RCC 7860 (cell line): ENCODE measurements at places on chromosomes 12 and 14.

DNA sequence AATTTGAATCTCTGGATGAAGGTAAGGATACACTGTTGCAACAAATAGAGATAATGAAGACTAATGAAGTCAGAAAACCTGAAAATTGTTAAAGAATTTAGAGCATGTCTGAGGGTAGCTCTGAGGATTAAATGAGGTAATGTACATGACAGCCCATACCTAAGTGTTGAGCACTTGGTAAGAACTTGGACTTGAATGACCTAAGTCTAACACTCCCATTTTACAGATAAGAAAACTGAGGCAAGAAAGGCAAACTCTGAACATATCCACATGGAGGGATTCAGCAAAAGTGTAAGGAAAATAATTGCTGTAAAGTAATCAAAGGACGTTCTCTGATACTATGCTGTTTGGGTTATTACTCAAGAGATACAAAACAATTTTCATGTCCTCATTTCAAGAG is 29.0 kb downstream of the PTPRB start:
- DNase-seq = no peak

DNA sequence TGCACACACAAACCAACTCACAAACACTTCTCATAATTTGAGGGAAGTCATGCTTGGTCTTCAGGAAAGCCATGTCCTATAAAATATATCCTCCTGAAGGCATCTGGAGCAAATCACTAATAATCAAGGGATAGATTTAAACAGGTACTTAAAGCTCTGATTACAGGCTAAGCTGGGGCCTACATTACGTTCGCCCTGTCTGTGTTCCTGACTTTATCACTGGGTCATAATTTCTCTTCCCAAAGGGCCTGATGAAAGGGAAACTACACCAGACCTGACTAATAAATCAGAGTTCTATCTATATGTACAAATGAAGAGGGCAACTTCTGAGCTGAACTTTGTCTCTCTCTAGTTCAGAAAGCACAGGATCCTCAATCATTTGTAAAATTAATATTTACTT is 43.9 kb upstream of the RASSF8 start:
- DNase-seq = no peak

DNA sequence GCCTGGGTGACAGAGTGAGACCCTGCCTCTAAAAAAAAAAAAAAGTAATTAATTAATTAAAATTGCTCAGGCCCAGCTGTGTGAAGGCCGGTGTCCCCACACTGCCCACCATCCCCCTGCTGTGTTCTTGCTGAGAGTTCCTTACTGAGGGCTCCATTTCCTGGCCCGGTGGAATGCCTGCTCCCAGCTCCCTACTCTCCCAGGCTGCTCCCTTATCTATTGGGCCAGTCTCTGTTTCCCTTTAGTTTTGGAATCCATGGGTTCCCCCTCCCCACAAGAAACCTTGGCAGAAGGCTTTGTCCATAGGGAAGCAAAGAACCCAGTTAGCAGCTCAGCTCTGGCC is 19.0 kb downstream of the MLXIP start:
- DNase-seq = no peak

DNA sequence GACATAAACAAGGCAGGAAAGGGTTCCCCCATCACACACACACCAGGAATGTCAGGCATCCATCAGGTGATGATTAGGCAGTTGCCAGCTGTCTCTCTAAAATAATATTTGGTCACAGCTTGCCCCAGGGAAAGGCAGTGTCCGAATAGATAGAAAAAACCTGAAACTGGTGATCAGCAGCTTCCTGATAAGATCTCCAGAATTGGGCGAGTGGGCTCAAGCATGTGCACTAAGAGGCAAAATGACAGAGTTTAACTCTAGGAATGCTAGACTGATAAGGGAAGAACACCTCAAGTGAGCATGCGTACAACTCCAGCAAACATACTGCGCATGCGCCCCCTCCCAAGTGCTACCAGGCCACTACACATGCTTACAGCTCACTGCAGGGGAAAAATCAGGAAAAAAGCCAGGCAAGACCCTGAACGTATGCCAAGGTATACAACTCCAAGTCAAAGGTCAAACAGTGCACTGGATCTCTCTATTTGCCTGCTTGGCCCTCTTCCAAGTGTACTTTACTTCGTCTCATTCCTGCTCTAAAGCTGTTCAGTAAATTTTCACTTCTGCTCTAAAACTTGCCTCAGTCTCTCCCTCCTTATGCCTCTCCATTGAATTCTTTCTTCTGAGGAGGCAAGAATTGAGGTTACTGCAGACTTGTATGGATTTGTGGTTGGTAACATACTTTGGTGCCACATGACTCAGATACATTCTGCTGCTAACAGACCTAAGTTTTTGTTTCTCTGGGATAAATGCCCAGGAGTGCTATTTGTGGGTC is 73.5 kb upstream of the VASH1 start:
- no peak for DNase-seq

- no peak for DNase-seq
These were observed 20.6 kb upstream of the SNRPF start for GRCh38 chr12:95838125-95838524.
